ENCODE measurements at places on chromosomes 13 and 19. TPM values are rescaled to one million over a fixed set of nuclear protein-coding genes. Genes with fewer than 3 reads are reported as not detected.

The ATP4A gene
- total RNA-seq = 0.32 TPM

The COX6B2 gene
- 2.8 TPM for total RNA-seq

The JSRP1 gene
- total RNA-seq = not detected

- H3K27ac ChIP-seq = no peak overlapping the region
- no peak overlapping the region for H3K4me3 ChIP-seq
- H3K4me1 ChIP-seq = peaks cover 17% of the 10 kb centered on the region
Measured at GRCh38 chr19:42086770-42087550, 11.0 kb downstream of the ZNF574 start.
